ENCODE measurements at places on chromosomes 12 and 14. TPM values are rescaled to one million over a fixed set of nuclear protein-coding genes. Genes with fewer than 3 reads are reported as not detected.

SLCO1B3 gene
- 0.20 TPM for total RNA-seq

CCDC177 gene
- total RNA-seq: not detected

OR11H12 gene
- not detected for total RNA-seq

OR6C2 gene
- not detected for total RNA-seq

TNFAIP2 gene
- 14.9 TPM for total RNA-seq

GYS2 gene
- not detected for total RNA-seq

SRGAP1 gene
- 22.7 TPM for total RNA-seq

DNA sequence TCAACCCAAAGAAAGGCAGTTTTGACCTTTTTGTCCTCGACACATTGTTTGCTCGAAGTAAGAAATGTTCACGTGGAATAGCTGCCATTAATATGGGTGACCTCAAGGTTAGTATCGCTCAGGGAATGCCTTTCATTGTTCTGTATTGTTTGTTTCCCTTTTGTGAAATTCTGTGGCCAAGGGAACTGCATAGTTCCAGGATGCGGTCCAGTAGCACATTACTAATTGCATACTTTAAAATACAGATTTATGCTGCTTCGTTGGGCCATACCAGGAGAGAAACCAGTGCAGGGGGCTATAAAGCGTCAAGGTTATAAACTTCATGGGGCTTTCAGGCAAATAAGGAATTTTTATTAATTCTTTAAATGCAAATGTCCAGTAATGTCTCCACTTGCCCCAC, 73.3 kb upstream of the USP44 start:
- no peak for DNase-seq

DNA sequence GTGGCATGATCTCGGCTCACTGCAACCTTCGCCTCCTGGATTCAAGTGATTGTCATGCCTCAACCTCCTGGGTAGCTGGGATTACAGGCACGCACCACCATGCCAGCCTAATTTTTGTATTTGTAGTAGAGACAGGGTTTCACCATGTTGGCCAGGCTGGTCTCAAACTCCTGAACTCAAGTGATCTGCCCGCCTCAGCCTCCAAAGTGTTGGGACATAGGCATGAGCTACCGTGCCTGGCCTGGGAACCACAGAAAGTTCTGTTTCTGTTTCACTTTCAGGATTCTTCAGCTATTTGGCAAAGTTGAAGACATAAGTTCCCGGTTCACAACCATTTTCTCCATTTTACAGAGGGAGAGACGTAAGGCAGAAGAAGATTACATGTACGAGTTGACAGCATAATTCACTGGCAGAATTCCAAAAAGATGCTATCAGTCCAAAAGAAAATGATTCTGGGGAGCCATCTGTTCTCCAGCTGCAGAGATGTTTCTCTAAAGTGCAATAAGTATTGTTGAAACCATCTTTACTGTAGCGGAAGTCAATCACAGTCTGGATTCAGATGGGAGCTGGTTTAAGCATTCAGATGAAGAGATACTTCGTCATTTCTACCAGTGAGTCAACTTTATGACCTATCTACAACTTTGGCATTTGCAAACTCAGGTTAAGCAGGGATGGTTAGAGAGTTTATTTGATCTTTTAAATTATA, 8.1 kb upstream of the RNF34 start:
- DNase-seq: no peak

GRCh38 chr12:117036046-117036445, 63.2 kb downstream of the TESC start:
- DNase-seq: no peak

DNA sequence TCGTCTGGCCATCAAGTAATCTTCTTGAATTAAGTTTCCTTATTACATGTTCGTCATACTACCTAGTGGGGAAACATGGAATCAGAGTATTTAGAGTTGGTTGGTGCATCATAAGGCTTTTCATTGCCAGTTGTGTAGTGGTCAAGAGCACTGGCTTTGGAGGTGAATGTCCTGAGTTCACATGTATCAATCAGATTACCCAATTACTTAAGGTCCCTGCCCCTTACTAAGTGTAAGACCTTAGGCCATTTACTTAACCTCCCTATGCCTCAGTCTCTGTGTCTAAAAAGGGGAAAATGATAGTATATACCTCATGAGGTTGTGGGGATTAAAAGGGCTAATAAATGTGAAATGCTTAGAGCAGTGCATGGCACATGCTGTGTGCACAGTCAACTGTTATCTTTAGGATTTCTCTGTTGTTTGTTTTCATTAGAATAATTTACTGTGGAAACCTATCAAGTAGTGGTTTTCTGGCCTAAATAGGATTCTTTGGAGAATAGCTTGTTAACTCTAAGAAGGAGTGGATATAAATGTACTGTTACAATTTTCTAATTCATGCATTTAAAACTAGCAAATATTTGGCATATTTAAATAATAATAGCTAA, 27.0 kb downstream of the MSRB3 start:
- no peak for DNase-seq

GRCh38 chr12:105445249-105445648, 114.8 kb downstream of the C12orf75 start:
- DNase-seq: no peak

DNA sequence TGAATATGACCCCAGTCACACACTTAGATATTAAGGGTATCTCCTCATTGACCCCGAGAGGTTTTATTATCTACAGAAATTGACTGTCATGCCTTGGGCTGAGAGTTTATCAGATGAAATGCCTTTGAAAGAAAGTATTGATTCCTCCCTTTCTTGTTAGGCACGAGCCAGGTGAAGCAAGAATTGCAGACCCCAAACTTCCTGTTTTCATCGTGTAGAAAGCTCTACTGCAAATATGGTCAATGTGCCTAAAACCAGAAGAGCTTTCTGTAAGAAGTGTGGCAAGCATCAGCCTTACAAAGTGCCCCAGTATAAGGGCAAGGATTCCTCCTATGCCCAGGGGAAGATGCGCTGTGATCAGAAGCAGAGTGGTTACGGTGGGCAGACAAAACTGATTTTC, 143.9 kb upstream of the FUT8 start:
- no peak for DNase-seq

DNA sequence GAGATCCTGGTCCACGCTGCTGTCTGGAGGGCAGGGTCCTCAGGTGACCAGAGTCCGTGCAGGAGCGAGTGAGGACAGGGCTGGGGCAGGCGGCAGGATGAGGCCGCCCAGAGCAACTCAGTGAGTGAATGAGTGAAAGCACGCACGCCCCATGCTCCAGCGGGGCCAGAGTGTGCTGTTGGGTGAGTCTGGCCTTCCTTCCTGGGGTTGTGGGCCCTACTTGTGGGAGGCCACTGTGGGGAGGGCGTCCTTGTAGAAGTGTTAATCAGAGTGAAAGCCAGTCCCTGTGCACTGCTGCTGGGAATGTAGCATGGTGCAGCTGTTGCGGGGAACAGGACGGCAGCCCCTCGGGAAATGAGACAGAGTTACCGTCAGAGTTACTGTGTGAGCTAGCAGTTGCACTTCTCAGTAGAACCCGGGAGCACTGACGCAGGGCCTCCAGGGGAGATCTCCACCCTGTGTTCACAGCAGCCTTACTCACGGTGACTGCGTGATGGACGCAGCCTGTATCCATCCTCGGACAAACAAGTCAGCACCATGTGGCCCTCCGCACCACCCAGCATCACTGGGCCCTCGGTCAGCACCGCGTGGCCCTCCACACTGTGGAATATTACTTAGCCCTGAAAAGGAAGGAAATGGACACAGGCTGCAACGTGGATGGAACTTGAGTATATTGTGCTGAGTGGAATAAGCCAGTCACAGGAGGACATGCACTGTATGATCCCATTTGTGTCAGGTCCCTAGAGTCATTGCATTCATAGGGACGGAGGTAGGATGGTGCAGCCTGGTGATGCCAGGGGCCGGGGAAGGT, 22.1 kb downstream of the PACS2 start:
- no peak for DNase-seq

- DNase-seq: no peak
These were observed 44.7 kb downstream of the DCAF4 start for GRCh38 chr14:72970824-72971434.

DNA sequence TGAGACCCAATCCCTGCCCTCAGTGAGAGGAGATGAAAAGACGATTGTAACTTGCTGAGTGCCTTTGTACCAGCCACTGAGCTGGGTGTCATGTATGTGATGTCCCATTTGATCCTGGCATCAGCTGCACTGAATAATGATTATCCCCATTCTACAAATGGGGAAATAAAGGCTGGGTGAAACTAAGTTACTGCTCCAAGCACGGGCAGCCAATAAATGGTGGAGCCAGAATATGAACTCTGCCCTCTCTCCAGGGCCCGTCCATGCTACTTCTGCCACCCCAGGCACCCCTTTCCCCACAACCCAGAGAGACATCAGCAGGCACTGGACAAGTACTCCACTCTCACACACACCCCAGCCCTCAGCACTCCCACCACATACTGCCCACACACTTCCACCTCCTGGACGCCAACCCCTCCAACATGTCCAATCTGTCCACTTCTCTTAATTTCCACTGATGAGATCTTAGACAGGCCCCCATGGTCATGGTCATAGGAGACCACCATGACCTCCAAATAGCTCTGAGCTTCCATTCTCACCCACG, 115.8 kb downstream of the DICER1 start:
- no peak for DNase-seq

- DNase-seq: peak; percentile 41
These were observed 372.3 kb upstream of the KITLG start for GRCh38 chr12:88952562-88952942.

GRCh38 chr14:32300136-32300535, 29.0 kb upstream of the AKAP6 start:
- DNase-seq: no peak

DNA sequence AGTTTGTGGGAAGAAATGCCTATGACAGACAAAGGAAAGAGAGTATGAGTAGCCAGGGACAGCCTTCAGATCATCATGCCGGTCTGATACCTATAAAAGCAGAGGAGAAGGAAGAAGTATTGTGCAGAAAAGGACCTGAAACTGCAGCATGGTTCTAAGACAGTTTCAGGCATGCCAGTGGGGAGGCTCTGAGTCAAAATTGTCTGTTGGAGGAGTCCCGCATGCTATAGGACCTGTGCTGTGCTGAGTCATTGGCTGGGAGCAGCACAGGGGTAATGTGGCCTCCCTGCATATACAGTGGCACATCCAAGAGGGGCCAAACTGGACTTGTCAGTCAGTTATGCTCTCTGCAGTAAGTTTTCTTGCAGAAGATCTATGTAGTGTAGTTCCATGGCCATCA, 40.7 kb downstream of the NEUROD4 start:
- DNase-seq: no peak

DNA sequence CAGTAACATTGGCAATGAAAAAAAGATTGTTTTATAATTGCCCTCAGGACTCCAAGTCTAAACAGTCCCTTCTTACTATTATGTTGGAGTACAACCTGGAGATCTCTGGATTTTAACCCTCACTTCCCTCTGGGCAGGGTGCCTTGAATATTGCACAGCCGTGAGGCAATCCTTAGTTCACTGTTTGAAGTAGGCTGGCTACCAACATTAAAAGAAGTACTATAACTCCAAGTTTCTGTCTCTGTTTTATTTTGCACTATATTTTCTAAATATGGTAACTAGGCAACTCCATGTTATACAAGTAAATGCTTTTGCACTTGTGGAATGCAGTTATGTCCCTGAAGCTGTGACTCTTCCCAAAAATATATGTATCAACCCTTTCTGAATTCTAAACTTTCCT, 490.7 kb downstream of the EGLN3 start:
- DNase-seq: no peak

GRCh38 chr12:110565894-110566871, 16.9 kb downstream of the PPTC7 start:
- DNase-seq: no peak

GRCh38 chr12:29398495-29398894, 17.5 kb upstream of the ERGIC2 start:
- no peak for DNase-seq

GRCh38 chr14:70140614-70141013, 48.1 kb downstream of the SLC8A3 start:
- no peak for DNase-seq

- no peak for DNase-seq
These were observed 71.4 kb downstream of the ADAMTS20 start for GRCh38 chr12:43480591-43480990.

DNA sequence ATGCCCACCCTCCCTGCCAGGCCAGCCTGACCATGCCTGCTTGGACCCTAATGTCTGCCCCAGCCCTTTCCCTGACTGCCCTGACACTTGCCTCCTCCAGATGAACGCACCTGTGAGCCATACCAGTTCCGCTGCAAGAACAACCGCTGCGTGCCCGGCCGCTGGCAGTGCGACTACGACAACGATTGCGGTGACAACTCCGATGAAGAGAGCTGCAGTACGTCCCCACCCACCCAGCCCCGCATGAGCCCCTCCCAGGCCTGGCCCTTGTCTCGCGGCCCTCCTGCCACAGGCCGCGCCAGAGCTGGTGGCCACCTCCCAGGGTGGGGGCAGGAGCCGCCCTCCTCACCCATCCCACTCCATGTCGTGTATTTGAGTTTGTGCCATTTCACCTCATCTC, 14.3 kb upstream of the NXPH4 start:
- DNase-seq: no peak

- no peak for DNase-seq
These were observed 26.4 kb downstream of the KCNK13 start for GRCh38 chr14:90088176-90088575.

- no peak for DNase-seq
These were observed 12.1 kb downstream of the ASIC1 start for GRCh38 chr12:50069539-50069938.

- no peak for DNase-seq
These were observed 647.8 kb downstream of the TMEM121 start for GRCh38 chr14:106174206-106174605.

GRCh38 chr14:68814238-68814538, 21.3 kb upstream of the ZFP36L1 start:
- DNase-seq: no peak

DNA sequence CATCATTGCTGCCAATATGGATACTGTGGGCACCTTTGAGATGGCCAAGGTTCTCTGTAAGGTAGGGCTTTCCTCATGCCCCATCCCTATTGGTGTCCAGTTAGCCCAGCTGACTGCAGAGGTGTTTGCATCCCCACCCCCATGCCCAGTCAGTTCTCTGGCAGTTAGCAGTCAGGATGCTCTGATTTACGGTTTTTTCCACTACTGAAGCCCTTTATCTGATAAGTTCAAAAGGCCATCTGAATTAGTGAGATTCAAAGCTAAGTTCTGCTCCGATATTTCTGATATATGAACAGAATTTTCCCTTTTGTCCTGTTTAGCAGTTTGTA, 773 bp downstream of the GMPR2 start:
- DNase-seq: no peak

- DNase-seq: no peak
These were observed 60.2 kb downstream of the GXYLT1 start for GRCh38 chr12:42084522-42084921.

DNA sequence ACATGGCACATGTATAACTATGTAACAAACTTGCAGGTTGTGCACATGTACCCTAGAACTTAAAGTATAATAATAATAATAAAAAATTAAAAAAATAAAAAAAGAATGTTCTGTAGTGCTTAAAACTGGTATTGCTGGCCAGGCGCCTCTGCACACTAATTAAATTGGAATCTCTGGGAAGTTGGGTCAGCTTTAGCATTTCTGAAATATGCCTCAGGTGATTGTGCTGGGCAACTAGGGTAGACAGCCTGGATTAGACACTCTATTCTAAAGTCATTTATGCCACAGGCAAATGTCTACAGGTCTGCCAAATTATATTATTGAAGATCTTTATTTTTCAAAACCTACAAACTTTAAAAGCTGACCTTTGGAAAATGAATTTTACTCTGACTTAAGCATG, 55.3 kb downstream of the PPM1H start:
- no peak for DNase-seq

All from left colon (tissue), 2 donors.